Mammary epithelial cell (primary cell): ENCODE measurements at places on chromosomes 3 and 15. TPM values are rescaled to one million over a fixed set of nuclear protein-coding genes. Genes with fewer than 3 reads are reported as not detected.

Gene MORC1
- not detected for polyA plus RNA-seq

GRCh38 chr3:67617518-67617917 is 36.9 kb downstream of the SUCLG2 start:
- DNase-seq: no peak

DNA sequence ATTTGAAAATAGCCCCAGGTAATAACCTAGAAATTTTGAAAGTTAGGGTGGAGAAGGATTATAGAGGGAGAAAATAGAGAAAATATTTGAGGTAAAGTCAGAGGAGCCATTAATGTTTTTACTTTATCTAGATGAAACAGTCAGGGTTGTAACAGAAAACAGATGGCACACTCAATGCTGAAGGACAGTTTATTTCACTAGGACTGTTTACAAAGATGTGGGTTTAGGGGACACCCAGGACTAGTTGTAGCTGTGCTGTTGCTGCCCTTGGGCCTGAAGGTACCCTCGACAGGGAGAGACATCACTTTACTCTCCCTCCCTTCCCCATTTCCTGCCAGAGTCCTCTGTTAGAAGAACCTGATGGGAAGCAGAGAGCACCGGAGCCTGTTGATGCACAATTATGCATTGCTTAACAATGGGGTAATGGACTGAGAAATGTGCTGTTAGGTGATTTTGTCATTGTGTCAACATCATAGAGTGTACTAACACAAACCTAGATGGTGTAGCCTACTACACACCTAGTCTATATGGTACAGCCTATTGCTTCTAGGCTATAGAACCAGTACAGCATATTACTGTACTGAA is 103.8 kb downstream of the GALK2 start:
- no peak for DNase-seq

DNA sequence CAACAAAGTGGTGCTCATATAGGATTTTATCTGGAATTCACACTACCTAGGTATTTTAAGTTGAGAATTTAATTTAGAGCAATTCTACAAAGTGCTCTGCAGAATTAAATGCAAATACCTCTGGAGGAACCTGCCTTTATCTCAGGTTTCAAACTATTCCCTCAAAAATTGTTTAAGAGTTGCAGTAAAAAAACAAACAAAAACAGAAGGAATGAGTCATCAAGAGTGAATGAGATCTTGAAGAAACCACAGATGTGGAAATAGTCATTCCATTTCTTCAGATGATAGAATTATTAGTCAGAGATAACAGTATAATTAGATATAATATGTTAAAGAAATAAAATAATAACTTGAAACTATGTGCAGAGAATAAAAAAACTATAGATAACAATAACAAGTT is 80.8 kb upstream of the SCN5A start:
- peak; percentile 13 for DNase-seq

DNA sequence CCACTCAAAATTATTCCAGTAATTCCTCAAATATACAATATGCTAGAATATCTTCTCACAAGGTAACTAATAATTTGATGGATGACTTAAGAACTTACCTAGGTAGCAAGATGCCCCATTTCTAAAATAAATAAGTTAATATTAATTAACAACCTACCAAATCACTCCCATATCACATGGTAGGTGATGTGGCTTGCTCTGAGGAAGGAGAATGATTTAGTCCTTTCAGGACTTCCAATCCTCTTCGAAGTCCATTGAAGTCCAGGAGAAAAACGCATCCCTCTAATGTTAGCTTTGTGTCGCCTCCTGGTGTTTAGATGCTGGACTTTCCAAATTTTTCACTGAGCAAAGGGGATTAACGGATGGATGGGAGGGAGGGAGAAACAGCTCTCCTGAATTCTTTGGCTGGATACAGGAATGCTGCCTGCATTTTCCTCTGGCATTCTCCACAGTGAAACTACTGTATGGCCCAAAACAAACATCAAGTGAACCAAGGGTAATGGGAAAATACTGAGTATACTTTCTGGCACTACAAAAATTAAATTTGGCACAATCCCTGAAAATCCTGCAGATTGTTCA is 58.6 kb downstream of the PRICKLE2 start:
- DNase-seq: no peak

Gene RLBP1
- polyA plus RNA-seq: 0.23 TPM

Gene ISLR
- 0.08 TPM for polyA plus RNA-seq

Gene RTP3
- not detected for polyA plus RNA-seq

GRCh38 chr3:45841757-45842491 is at the start of gene LZTFL1:
Gene LZTFL1 (minus strand): TSS chr3:45842119. CDS start chr3:45841991, 128 bp downstream.
- peak; percentile 96 for DNase-seq

- DNase-seq: no peak
These were observed 74.8 kb downstream of the STXBP5L start for GRCh38 chr3:120982608-120983320.

- no peak for DNase-seq
These were observed 371.4 kb downstream of the ROBO2 start for GRCh38 chr3:77411334-77411733.

Gene GOLGA6L22
- polyA plus RNA-seq: not detected

DNA sequence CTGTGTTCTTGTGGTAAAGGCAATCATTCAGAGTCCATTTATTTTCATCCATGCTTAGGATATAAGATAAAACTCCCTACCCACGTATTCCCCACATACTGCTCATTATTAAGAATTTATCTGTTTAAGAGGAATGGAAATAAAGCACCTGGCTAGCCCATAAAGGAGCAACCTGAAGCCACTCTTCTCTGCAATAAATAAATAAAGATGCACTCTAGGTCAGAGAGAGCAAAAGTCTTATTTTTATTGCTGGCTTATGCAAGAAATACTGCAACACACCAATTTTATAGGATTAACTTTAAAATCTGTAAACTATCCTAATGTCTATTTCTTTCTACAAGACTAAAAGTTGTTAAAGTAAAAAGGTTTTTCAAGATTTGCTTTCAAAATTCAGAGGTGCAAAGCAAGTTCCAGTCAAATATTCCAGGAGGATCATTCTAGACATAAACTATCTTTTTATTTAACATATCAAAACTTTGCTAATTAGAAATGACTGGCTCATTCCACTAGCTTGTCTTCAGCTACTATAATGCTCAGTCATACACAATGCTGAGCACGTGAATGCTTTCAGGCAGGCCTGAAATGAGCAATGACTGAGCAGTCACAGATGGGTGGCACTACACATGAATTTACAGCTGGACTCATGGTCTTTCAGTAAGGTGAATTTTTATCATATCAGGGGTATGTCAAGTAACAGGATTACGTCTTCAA is 7.1 kb downstream of the TJP1 start:
- DNase-seq: peak; percentile 42

DNA sequence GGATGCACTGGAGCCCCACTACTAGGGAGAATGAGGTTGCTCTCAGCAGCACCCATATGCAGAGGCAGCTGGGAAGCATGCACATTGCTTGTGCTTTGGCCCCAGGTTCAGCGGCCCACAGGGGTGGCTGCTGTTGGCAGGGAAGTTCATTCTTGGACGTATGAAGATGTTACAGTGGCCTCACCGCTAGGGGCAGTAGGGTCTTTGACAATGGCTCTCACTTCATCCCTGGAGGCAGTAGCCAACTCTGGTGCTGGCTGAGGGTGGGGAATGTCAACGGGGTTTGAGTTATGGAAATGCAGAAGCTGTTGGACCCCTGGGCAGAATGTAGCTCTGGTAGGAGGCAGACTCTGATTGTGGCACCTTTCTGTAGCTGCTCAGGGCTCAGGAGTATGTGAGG is 279.9 kb downstream of the SCAPER start:
- DNase-seq: no peak

Gene SLC22A13
- 0.14 TPM for polyA plus RNA-seq

GRCh38 chr15:51846066-51846462 is 16.6 kb downstream of the TMOD3 start:
- no peak for DNase-seq

Gene CAND2
- 0.19 TPM for polyA plus RNA-seq

Gene TEX55
- 0.05 TPM for polyA plus RNA-seq

Gene PLA2G4D
- 0.07 TPM for polyA plus RNA-seq
